ENCODE measurements at places on chromosomes 7 and 10.

- no peak for DNase-seq
Measured at GRCh38 chr7:28575241-28575643, 162.9 kb downstream of the CREB5 start.

DNA sequence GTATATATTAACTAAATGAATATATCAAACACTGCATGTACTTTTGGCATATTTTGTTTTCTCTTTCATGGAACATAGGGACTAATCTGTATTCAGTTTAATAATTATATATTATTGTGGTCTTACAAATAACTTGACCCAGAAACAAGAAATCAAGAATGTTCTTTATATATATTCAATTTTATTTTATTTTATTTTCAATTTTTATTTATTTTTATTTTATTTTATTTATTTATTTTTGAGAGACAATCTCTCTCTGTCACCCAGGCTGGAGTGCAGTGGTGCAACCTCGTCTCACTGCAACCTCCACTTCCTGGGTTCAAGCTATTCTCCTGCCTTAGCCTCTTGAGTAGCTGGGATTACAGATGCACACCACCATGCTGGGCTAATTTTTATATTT, 258.4 kb upstream of the MYO3A start:
- no peak for DNase-seq

DNA sequence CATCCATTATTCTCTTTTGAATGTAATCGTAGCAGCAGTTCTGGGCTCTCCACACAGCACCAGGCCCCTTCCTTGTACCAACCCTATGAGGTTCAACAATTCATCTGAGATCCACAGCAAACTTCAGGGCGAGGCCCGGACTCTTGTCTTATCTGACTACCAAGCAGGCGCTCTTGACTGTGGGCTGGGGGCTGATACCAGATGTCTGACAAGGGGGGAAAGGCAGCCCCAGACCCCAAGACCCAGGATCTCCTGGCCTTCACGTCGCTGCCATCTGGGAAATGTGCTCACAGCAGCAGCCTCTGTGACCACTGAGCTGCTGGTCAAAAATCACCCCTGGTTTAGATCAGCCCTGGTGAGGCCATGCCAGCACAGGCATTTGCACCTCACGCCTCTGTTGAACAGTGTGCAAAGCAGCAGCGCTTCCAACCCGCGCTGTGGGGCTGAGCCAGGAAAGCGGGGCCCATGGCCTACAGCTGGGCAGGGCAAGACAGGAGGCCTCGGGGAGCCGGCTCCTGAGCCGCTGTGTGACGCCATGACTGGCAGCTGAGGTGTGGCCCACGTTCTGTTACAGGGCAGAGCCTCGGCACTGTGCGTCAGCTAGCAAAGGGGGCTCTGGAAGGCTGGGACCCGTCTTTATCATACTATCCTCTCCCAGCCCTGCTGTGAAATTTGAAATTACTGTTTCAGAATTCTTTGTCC, 143.9 kb downstream of the PAXIP1 start:
- no peak for DNase-seq

DNA sequence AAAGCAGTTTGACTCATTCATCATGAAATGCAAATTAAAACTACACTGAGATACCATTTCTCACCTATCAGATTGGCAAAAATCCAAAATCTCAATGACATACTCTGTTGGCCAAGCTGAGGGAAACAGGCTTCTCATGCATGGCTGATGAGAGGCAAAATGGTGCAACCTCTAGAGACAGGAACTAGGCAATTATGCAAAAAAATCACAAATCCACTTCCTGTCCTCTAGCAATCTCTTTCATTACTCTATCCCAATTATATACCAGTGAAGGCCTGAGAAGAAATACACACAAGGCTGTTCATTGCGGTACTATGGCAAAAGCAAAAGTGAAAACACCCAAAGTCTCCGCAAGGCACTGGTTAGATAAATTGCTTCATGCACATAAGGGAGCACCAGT, 25.9 kb upstream of the PTPRN2 start:
- no peak for DNase-seq

DNA sequence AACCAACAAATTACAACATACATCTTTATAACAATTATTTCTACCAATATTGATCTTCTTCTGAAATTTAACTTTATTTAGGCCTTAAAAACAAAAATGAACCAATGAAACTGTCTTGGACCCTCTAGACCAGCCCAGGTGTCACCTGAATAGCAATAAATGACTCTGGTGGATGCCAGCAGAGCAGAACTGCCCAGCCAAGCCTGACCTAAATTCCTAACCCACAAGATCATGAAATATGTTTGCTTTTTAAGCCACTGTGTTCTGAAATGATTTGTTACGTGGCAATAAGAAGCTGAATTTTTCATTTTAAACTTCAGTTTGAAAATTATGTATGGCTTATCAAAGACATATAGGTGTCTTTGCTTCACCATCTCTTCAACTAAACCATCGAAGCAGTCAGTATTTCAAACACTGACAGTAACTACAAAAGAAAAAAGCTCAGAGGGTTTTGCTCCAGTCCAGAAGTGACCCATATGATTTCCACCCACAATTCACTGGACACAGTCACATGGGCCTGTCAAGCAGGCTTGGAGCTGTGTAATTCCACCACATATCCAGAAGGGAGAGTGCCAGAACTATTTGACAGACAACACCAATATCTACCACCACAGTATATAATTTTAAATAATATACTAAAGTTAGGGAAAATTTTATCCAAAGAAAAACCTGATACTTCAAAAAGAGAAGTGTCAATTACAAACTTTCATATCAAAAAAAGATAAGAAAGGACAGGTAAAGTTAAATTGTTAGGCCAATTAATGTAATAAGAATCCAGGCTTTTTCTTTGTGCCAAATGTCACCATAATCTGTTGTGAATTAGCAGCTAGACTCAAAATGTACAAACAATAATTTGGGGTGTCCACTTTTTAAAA, 94.5 kb downstream of the KMT2C start:
- DNase-seq = no peak

GRCh38 chr10:117162093-117163060, 24.3 kb upstream of the VAX1 start:
- no peak for DNase-seq

DNA sequence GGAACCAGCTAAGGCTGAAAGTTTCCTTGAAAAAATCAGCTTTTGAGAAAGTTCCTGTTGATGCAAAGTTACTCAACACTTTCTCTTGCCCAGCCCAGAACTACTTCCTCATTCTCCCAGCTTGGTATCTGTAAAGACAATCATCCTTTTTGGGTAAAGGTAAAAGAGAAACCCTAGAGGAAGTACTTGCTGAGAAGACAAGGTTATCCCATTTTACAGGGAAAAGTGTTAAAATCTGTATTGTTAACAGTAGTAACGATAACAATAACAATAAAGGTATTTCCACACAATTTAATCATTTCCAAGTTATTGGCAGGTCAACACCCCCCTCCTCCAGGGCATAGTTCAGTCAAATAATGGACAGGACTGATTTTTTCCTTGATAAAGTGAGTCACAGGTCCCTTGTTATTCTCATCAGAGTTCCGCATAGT, 2.4 kb downstream of the ALOX5 start:
- DNase-seq = no peak

Data from activated naive CD4-positive, alpha-beta T cell (primary cell).